ENCODE measurements at places on chromosomes 4 and X.

DNA sequence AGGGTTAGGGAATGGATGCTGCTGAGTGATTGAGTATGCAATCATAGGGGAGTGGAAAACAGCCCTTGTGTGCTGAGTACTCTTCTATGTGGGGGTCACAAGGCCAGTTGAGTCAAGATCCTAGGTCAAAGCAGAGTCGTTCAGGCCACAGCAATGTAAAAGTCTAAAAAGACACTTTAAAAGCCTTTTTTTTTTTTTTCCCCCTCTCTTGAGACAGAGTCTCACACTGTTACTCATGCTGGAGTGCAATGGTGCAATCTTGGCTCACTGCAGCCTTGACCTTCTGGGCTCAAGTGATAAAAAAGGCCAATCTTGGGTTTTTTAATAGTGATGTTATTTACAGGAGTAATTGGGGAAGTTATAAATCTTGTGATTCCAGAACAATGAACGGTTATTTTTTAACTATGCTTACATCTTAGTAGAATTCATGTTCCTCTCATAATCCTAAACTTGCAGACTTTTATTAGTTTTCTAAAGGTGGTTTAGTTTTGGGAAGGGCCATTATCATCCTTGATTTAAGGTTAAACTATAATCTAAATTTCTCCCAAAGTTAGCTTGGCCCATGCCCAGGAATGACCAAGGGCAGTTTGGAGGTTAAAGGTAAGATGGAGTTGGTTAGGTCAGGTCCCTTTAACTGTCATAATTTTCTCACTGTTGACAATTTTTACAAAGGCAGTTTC is 82.2 kb upstream of the BMP2K start:
- no peak for DNase-seq

GRCh38 chr4:24330172-24330571 is 254.2 kb downstream of the DHX15 start:
- no peak for DNase-seq

DNA sequence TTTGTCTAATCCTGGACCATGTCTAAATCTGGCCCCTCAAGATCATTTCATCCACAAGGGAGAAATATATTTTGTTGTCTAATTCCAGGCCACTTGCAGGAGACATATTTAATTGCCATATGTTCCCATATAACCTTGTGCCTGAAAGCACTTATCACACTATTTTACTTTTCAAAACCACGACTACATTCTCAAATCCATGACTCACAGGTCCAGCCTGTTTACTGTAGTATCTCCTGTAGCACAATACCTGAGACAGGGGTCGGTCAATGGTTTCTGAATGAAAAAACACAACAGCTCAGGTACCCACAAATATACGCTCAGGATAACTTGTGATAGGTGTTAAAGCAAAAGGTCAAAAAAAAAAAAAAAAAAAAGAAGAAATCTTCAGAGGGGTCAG is 60.9 kb downstream of the SEC24D start:
- no peak for DNase-seq

GRCh38 chrX:372856-373640 is 13.7 kb downstream of the PPP2R3B start:
- no peak for DNase-seq

- no peak for DNase-seq
Measured at GRCh38 chr4:182233310-182234090, 9.7 kb upstream of the TENM3 start.

All from tibial artery (tissue), 4 donors.